ENCODE measurements at places on chromosomes 4 and X.

- no peak for DNase-seq
Measured at GRCh38 chr4:65971686-65972085, 301.4 kb upstream of the EPHA5 start.

GRCh38 chr4:172660251-172660650 is 508.4 kb upstream of the GALNT7 start:
- DNase-seq, result no peak

DNA sequence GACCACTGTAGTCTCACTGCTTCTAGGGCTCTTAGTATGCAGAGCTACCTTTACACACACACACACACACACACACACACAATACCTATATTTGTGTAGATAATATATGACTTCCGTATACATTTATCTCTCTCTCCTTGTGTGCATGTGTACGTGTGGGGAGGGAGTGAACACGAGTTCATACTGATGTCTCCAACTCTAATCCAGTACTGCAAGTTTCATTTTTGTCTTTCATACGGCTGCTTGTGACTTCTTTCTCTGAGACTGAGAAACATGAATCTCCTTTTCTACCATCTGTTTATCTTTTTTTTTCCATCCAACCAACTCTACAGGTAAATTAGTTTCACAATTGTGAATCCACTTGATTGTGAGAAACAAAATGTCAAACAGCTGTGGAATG is 1229.5 kb upstream of the AGA start:
- DNase-seq, result no peak

- no peak for DNase-seq
Measured at GRCh38 chrX:46831765-46832327, 5.0 kb upstream of the RP2 start.

GRCh38 chr4:76998251-76998901 is 48.8 kb downstream of the SEPTIN11 start:
- DNase-seq, result peak; percentile 77

DNA sequence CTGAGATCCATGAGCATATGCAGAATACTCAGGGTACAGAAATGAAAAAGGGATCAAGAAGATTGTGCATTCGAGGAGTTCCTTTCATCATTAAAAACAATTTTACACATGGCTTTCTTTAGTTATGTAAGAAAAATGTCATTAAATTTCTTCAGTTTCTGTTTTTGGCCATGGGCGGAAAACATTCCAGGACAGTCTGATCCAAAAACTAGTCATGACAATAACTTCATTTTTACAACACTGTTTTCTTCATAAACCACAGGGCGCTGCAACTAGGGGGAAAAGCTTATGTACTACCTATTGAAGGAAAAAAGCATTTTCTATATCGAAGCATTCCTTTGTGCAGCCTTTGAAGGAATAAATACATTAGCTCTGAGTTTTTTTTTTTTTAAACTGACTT is 28.2 kb downstream of the IL13RA1 start:
- no peak for DNase-seq
